Dorsolateral prefrontal cortex (tissue), 122 donors: ENCODE measurements at places on chromosomes 6 and 20. TPM values are rescaled to one million over a fixed set of nuclear protein-coding genes. Genes with fewer than 3 reads are reported as not detected.

The RSPO4 gene
- 1.1 TPM for total RNA-seq

The C6orf52 gene
- not detected for total RNA-seq

The FGD2 gene
- 8.9 TPM for total RNA-seq

The CLPSL2 gene
- total RNA-seq: not detected

The CAGE1 gene
- not detected for total RNA-seq

The WFDC2 gene
- total RNA-seq: 8.9 TPM

The FNDC11 gene
- 0.31 TPM for total RNA-seq

DNA sequence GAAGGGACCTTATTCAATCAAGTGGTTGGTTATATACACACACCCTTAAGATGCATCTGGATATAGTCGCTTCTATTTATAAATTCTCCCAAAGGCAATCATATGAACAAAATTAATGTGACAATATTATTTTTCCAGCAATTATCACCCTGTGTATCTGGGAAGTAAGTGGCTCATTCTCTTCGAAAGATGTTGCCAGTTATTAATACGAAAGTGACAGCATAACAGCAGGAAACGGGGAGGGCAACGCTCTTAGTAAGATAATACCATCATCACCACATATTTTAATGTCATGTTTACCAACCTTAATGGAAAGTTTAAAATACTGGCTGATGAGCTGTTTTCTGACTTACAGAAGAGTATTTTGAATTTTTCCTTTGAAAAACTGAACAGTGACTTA is 697.2 kb upstream of the AGPAT4 start:
- no peak for DNase-seq

DNA sequence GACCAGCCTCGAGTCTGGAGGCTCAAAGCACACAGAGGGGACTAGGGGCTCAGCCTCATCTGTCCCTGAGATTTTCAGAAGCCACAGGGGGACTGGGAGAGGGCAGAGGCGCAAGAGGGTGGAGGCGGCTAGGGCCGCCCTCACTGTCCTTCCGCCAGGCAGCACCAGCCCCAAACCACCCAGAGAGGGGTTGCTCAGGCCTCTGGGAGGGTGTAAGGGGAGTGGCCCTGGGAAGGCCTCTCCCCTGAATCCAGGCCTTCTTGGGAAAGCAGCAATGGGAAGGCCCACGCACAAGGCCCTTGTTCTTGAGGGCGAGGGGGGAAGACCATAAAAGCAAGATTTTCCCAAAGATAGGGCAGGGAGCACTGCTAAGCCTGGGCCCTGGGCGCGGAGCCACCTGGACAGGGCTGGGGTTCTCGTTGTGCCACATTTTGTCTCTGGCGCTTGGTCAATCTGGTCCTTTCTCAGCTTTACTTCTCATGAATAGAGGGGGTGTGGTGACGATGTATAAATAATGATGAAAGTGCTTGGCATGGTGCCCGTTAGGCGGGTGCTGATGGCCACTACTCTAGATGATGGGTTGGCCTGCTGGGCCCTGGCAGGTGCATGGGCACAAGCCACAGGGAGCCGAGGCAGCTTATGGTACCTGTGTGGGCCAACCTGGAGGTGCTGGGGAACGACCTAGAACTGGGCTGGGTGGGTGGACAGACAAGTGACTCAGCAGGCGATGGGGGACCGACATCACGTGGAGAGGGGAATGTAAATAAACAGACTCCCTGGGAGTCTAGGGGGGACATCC is 4.8 kb downstream of the SAMD10 start:
- DNase-seq: no peak

- peak; percentile 39 for DNase-seq
Measured at GRCh38 chr20:17617868-17618672, 48.2 kb downstream of the DSTN start.

GRCh38 chr6:150967910-150968309 is 102.4 kb downstream of the MTHFD1L start:
- no peak for DNase-seq

DNA sequence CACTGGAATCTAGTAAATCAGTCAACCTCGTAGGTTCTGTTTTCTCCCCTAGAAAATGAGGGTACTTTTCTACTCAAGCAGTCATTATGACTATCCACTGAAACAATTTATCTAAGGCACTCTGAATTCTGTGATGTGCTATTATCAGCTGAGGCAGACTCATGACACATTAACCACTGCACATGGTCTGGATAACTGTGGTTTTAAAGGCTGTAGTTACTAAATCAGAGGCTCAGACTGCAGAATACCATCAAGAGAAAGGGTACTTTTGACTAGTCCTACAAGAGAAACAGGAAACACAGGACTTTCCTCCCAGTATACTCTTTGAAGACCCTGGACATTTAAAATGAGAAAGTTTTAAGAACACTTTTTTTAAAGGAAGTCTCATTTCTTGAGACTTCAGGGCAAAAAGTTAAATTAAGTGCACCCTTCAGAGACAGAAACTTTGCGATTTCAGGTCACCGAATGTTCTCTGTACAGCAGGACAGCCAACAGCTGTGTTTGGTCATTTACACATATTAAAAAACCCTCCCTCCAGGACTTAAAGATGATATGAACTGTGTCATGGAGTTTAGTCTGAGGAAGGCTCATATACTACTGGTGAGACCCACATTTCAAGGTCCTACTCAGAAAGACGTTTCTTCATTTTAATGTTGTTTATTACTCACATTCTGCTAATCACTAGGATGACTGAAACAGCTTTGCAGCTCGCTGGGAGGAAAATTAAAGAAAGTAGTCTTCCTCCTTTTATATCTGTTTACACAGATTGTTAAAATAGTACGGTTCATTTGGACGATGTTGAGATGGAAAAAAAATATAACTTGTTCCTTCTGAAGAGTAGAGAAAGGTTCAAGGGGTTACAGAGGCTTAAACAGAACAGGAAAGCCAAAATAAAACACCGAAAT is 19.9 kb downstream of the ATXN1 start:
- no peak for DNase-seq

DNA sequence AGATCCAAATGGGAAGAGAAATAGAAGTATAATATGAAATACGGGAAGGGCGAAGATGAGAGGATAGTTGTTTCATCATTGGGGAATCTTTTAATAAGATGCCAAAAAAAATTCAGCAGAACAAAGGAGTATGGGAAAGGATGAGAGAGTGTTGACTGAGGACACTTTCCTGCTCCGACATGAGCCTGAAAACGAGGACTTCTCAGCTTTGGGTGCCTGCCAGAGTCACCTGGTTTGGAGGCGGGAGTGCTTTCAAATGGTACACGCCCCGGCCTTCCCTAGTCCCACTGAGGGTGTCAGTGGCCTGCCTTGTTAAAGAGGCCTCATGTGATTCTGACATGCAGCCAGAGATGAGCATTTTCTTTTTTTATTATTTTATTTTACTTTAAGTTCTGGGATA is 250.9 kb downstream of the ANKRD60 start:
- no peak for DNase-seq

DNA sequence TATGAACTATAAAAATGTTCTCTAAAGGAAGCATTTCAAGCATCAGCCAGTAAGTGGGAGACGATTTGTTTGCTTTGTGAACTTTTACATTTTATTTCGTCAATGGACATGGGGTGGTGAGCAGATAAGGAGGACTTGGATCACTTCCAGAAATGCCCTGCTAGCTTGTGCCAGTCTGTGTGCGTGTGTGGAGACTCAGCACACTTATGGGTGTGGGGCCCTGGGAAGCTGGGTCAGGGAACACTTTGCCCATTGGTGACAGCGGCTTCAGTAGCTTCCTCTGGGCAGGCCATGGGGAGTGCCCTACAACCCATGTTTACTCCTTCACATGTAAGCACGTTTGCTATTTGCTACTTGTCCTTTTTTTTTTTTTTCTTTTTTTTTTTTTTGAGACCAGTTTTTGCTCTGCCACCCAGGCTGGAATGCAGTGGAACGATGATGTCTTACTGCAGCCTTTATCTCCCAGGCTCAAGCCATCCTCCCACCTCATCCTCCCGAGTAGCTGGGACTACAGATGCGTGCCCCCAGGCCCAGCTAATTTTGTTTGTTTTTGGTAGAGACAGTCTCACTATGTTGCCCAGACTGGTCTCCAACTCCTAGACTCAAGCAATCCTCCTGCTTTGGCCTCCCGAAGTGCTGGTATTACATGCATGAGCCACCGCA is 24.2 kb downstream of the PRDM1 start:
- no peak for DNase-seq

GRCh38 chr20:62301111-62301668 is 1.6 kb upstream of the ADRM1 start:
- no peak for DNase-seq

GRCh38 chr6:34671801-34672656 is 24.5 kb downstream of the ILRUN start:
- DNase-seq: no peak

DNA sequence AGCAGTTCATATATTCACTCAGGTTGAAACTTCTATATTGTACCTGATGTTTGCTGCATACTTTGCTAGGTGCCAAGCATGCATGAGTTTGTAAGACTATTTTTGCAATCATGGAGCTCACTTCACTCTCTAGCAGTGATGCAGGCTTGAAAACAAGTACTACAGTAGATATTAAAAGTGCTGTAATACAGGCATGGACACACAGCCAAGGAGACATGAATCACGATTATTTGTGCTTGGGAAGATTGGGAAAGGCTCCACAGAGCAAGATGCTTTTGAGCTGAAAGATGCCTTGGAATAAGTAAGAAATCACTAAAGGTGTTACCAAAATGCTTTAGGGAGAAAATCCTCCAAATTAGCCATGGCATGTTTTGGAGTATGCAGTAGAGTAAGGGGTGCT is 427.4 kb downstream of the UTRN start:
- no peak for DNase-seq
